ENCODE measurements at places on chromosomes 16 and 17.

GRCh38 chr16:1545044-1546040 is 11.9 kb downstream of the TMEM204 start:
- ATAC-seq, result no peak

- ATAC-seq, result peak; percentile 10
These were observed 2.9 kb downstream of the ZBTB4 start for GRCh38 chr17:7476494-7476893.

DNA sequence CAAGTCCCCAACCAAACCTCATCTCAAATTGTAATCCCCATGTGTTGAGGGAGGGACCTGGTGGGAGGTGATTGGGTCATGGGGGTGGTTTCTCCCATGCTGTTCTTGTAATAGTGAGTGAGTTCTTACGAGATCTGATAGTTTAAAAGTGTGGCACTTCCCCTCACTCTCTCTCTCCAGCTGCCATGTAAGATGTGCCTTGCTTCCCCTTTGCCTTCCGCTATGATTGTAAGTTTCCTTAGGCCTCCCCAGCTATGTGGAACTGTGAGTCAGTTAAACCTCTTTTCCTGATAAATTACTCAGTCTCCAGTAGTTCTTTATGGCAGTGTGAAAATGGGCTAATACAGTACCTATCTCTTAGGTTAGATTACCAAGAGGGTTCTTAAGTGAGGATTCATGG is 5.8 kb downstream of the PMFBP1 start:
- no peak for ATAC-seq

DNA sequence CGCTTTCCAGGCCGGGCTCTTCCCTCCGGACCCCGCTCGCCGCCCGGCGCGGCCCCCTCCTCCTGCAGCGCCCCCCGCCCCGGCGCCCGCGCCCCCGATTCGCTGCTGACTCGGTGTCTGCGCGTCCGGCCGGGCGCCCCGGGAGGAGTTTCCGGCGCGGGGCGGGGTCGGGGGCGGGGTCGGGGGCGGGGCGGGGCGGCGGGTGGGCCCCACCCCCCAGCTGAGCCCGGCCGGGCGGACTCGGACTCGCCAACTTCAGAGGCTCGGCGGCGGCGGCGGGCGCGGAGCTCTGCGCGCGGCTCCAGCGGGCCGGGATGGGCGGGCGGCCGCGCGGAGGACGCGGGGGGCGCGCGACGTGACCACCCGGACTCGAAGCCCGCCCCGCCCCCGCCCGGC is at the start of gene METRNL:
Gene METRNL, plus strand, starts transcription at position 258 of the 396 bp plus-strand sequence. CDS start 207 bp downstream, outside the sequence.
- no peak for ATAC-seq

DNA sequence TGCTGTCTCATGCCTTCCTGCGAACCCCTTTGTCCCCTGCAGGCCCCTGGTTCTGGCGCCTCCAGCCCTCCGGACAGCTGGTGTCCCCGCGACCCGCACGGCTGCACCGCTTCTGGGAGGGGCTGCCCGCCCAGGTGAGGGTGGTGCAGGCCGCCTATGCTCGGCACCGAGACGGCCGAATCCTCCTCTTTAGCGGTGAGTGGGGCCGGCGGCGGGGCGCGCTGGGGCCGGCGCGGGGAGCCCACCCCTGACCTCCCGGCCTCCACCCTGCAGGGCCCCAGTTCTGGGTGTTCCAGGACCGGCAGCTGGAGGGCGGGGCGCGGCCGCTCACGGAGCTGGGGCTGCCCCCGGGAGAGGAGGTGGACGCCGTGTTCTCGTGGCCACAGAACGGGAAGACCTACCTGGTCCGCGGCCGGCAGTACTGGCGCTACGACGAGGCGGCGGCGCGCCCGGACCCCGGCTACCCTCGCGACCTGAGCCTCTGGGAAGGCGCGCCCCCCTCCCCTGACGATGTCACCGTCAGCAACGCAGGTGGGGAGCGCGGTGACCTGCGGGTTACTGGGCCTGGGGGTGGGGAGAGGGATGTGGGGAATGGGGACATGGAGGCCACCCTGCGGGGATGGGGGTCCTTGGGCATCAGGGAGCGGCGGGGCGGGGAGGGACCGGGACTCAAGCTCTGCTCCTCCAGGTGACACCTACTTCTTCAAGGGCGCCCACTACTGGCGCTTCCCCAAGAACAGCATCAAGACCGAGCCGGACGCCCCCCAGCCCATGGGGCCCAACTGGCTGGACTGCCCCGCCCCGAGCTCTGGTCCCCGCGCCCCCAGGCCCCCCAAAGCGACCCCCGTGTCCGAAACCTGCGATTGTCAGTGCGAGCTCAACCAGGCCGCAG is 7.1 kb upstream of the IL32 start:
- ATAC-seq, result peak; percentile 53

- ATAC-seq, result peak; percentile 63
These were observed 68.0 kb downstream of the ABR start for GRCh38 chr17:1111599-1112443.

DNA sequence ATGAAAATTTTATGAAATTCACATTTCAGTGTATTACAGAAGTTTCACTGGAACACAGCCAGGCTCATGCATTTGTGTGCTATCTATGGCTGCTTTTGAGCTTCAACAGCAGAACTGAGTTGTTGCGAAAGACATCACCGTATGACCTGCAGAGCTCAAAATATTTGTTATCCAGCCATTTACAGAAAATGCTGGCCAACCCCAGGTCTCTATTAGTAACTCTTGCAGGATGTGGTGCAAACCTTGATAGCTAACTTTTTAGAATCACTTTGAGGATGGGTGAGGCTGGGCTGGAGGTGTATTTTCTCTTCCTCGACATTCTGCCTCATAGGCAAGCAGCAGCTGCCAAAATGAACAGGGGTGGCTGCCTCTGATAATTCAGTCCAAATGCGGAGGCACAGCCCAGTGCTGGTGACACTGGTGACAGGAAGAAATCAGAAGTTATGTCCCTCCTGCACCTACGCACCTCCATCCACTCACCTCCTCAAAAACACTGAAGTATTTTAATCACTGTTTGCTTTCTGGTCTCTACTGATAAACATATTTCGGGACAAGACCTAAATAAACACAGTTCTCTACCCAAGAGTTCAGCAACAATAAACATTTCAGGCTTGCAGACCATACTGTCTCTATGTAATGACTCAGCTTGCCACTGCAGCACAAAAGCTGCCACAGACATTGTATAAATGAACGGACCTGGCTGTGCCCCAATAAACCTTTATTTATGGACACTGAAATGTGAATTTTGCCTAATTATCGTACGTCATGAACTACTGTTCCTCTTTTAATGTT is 28.5 kb downstream of the ARHGAP17 start:
- peak; percentile 68 for ATAC-seq

- ATAC-seq, result peak; percentile 79
These were observed 621 bp upstream of the CSHL1 start for GRCh38 chr17:63911657-63912100.

GRCh38 chr17:64073771-64074703 is 53.6 kb upstream of the ICAM2 start:
- ATAC-seq, result no peak

DNA sequence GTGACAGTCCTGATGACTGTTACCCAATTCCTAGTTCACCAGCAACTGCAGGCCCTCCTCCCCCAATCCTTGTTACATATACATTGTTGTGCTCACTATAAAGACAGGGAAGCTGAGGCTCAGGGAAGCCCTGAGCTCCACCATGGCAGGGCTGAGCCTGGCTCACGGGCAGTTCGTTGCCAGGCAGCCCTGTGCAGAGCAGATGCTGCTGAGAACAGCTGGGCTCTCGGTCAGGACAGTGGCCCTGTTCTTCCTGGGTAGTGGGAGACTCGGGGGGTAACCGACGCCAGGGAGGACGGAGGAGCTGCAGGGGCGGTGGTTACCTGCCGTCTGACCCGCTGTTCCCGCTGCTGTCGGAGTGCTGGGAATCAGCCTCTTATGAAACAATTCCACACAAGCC is 80.9 kb upstream of the ZNF469 start:
- no peak for ATAC-seq

DNA sequence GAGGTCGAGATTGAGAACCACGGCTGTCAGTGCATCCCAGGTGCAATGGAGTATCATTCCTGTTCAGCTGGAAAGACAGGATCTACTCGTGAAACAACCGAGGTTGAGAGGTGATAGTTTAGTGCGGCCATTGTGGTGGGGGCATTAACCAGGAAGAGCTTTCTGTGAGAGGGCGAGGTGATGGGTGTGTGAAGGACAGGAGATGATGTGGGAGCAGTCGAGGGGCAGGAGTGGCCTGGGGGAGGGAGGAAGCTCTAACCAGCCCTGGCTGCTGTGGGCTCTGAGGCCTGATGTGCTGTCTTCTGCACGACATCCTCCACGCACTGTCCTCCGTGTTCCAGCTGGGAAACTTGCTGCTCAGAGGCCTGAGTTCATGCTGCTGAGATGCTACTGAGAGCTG is 22.0 kb downstream of the GOSR2 start:
- no peak for ATAC-seq

- ATAC-seq, result peak; percentile 6
These were observed 11.6 kb upstream of the CACNG4 start for GRCh38 chr17:66952681-66953629.

DNA sequence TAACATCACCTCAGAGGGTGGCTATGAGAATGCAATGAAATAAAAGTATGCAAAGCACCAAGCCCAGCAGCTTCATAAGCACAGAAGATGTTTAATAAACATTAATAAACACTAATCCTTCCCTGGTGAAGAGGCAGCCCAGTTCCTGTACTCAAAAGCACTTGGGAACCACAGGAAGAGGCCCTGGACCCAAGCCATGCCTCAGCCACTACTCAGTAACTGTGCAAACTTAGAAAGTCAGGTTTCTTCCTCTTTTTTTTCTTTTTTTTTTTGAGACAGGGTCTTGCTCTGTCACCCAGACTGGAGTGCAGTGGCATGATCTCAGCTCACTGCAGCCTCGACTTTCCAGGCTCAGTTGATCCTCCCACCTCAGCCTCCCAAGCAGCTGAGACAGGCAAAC is 5.3 kb downstream of the ARHGAP17 start:
- ATAC-seq, result no peak

DNA sequence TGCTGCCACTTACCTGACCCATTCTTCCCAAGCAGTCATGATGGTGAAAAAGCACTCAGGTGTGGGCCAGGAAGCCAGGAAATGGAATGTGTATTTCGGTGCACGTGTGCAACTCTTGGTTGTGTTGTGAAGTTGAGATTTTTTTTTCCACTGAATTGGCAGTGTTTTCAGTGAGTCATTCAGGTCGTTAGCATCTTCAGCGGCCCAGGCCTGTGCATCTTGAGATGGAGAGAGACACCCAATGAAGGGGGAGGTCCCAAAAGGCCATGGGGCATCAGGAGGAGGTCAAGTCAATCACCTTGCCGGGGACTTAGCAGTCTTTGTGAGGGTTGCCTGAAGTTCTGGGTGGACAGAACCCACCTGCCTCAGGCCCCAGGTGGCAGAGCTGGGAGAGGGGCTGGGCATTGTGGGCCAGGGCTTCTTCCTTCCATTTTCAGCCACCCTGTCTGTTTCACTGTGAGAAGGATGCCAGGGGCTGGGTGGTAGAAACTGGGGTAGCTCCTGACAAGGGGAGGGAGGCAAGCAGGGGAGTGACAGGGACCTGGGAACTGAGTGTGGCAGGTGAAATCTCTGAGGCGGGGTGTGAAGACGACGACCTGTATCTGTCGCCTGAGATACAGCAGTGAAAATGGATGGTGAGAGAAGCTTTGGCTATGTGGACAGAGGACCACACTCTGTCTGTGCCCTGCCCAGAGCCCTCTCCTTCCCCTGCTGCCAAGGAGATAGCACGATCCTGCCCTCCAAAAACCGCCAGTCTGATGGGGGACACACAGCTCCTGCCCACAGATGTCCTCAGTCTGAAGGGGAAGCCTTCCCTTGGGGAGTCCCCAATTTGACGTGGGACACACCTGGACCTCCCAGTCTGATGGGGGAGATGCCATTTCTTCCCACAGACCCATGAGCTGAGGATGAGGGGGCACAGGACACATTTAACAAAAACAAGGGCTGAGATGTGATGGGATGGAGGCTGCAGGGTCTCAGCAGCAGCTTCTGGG is 11.9 kb downstream of the TBKBP1 start:
- ATAC-seq, result no peak

- ATAC-seq, result no peak
These were observed 33.1 kb downstream of the RAI1 start for GRCh38 chr17:17714261-17714866.

GRCh38 chr16:27323781-27324561 is 10.2 kb downstream of the IL4R start:
- ATAC-seq, result no peak

- ATAC-seq, result no peak
These were observed 10.9 kb downstream of the HSPB9 start for GRCh38 chr17:42133461-42134041.

GRCh38 chr17:81832608-81833159 is 407 bp downstream of the MCRIP1 start:
- peak; percentile 55 for ATAC-seq

DNA sequence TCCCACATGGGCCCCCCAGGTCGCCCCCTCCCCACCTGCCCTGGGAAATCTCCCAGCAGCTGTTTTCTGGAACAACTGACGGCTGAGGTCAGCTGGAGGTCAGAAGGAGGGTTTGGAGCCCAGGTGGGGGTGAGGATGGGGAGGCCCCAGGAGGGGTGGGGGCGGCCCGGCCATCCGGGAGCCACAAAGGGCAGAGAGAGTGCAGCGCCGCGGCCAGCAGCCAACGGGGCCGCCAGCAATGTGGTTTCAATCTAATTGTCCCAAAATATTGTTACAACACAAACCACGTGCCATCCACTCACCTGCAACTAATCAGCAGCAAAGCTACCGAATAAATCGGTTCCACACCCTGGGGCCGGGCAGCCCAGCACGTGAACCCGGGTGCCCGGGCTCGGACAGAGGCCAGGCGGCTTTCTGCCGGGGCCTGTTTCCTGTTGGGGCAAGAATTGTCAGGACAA is 28.3 kb upstream of the SLC38A10 start:
- ATAC-seq, result peak; percentile 29

DNA sequence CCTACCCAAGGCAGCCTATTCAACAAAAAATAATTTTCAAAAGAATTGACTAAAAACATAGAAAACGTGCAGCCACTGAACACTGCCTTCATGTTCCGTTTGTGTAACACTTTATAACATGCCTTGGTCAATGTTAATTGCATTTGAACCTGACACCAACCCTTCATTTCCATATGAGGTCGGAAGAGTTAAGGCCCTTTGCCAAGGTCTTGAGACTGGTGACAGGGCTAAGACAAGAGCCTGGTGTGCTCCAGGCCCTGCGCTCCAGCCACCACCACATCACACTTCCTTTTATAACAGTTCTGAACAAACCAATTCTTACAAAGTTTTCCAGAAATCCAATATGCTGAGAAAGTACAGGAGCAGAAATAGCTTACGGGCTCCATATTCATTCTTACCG is 4.2 kb downstream of the BBS2 start:
- no peak for ATAC-seq

GRCh38 chr16:68377667-68378393 is 67.0 kb downstream of the PRMT7 start:
- ATAC-seq, result peak; percentile 7

DNA sequence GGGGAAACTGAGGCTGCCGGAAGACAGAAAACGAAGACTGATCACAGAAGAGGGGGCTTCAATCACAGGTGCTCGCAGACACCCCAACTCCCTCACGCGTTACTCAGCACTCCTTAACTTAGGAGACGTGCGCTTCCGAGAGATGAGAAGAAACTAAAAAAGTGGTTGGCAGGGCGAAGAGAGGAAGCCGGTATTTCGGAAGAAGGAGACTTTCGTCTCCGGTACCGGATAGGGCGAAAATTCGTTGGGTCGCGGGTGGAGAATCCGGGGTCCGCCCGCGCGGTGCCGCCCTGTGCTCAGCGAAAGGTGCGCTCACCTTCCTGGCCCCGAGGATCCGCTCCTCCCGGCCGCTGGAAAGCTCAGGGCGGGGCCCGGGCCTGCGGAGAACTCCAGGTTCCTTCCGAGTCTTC is 917 bp upstream of the TBX2 start:
- ATAC-seq, result no peak

- ATAC-seq, result no peak
These were observed 154.4 kb upstream of the FOXF1 start for GRCh38 chr16:86355951-86356350.

All from SK-N-SH treated with all-trans-retinoic acid at 6 μM for 48 hours (cell line).